Activated T-helper 17 cell treated with anti-CD3 and anti-CD28 coated beads, Interleukin-2, amount 50 U/mL, for 72 hours (primary cell): ENCODE measurements at places on chromosomes 1 and 21. TPM values are rescaled to one million over a fixed set of nuclear protein-coding genes. Genes with fewer than 3 reads are reported as not detected.

DNA sequence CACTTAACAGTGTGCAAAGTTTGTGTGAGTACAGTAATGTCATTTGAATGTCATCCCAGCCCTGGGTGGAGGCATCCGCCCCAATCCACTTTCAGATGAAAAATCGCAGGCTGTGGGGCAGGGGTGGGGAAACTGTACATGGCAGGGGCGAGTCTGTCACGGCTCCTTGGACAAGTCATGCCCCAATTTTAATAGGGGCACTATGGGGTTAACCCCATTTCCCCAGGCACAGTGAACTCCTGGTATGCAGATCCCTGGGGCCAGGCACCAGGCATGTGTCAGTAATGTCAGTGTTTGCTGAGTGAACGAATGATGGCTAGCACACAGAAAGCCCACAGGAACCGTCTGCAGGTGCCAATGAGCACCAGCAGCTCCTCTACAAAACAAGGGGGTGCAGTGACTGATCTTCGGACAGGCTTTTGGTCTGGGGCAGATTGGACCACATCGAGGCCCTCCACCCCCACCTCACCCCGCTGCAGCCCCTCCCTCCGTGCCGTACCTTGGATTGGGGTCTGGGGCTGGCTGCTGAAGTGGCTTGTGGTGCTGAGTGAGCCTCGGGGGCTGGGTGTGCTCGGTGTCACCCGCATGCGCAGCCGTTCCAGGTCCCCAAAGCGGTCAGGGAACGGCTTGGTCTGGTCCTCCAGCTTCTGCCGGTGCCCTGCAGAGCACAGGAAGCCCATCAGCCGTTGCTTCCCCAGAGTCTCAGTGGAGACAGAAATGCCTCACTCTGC lies 23.2 kb downstream of the RUNX3 start:
- ATAC-seq, result no peak

DNA sequence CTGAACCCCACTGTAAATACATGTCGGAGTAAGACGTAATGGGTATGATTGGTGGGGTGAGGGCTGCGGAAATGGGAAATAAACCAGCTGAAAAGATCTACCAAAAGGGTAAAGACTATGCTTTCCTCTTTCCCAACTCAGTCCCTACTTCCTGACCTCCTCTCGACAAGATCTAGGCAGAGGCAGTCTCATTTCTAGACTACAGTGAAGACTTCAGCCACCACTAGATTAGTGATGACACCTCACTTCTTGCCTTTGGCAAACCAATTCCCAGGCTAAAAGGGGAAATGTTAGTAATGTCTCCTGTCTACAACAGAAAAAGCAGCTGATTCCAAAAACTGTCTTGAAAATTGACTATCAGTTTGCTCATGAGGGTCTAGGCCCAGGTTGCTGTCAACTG lies 219.9 kb downstream of the ASTN1 start:
- ATAC-seq, result no peak

DNA sequence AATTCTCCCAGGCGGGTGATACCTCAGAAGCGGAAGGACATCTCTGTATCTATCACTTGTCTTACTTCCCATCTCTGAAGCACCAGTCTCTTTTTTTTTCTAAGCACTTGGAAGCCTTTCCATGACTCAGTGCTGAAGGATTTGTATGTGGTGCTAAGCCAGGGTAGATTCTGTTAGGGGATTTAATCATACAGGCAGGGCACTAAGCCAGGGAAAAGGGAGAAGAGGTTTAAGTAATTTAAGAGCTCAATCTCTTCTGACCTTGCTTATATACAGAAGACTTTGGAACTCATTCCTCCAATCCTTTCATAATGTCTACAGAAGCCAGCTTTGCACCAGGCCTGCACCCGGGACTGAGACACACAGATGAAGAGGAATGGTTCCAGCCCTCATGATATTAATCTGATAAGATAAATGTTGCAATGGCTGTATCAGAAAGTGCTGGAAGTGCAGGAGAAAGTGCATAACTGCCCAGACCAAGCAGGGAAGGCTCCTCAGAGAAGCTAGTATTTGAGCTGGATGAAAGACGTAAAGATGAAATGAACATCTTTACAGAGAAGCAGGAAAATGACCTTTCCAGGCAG lies 11.0 kb downstream of the FAM163A start:
- no peak for ATAC-seq

DNA sequence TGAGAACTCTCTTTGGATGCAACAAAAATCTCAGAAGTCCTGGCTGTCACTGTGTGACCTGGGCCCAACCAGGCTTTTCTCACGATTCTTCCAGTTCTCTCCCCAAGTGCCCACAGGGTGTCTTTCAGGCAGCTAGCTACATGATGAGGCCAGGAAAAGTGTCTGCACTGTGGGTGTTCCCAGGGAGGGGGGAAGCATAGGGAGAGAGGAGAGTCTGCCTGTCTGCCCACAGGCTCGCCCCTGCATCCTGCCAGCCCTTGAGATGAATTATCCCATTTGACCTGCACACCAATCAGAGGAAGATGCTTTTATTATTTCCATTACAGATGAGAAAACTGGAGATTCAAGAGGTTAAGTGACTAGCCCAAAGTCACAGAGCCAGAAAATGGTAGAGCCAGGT lies 27.8 kb downstream of the FOXO6 start:
- no peak for ATAC-seq

- no peak for ATAC-seq
Measured at GRCh38 chr1:157562515-157562914, 10.2 kb upstream of the FCRL5 start.

- ATAC-seq, result no peak
Measured at GRCh38 chr1:215376544-215377264, 190.4 kb upstream of the KCTD3 start.

The OR10Z1 gene
- not detected for total RNA-seq

The HMCN1 gene
- total RNA-seq, result 1.2 TPM
